ENCODE measurements at places on chromosomes 11 and 22.

- no peak for DNase-seq
These were observed 3.7 kb upstream of the IPO7 start for GRCh38 chr11:9380773-9381172.

GRCh38 chr11:100013011-100013410 lies 674.1 kb upstream of the ARHGAP42 start:
- no peak for DNase-seq

- no peak for DNase-seq
These were observed 109.1 kb downstream of the LARGE1 start for GRCh38 chr22:33811208-33811607.

- DNase-seq, result no peak
These were observed 135.1 kb downstream of the SHANK2 start for GRCh38 chr11:71117311-71117710.

DNA sequence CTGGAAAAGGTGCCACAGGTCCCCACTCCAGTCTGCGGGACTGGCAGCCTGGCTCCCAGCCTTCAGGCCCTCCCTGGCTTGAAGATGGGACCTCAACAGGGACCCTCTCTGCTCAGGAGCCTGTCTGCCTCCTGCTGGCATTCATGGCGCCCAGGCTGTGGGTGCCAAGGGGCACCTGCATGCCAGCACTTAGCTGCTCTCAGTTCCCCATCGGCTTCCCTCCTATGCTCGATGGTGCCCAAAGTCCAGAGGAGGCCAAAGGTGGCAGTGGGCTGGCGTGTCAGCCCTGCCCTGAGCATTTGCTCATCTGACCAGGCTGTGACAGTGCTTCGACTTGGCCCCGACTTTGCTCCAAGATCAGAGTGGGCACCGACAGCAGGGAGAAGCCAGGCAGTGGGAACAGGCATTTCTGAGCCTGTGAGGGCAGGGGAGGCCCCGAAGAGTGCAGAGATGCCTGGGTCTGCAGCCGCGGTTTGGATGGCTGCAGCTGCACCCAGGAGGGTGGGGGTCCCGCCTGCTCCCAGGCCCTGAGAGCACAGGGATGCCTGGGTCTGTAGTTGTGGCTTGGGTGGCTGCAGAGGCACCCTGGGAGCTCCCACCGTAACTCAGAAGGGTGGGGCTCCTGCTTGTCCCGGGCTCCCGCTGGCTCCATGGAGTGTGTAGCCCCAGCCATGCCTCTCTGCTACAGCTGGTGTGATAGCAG lies 463.6 kb downstream of the TBC1D22A start:
- no peak for DNase-seq

DNA sequence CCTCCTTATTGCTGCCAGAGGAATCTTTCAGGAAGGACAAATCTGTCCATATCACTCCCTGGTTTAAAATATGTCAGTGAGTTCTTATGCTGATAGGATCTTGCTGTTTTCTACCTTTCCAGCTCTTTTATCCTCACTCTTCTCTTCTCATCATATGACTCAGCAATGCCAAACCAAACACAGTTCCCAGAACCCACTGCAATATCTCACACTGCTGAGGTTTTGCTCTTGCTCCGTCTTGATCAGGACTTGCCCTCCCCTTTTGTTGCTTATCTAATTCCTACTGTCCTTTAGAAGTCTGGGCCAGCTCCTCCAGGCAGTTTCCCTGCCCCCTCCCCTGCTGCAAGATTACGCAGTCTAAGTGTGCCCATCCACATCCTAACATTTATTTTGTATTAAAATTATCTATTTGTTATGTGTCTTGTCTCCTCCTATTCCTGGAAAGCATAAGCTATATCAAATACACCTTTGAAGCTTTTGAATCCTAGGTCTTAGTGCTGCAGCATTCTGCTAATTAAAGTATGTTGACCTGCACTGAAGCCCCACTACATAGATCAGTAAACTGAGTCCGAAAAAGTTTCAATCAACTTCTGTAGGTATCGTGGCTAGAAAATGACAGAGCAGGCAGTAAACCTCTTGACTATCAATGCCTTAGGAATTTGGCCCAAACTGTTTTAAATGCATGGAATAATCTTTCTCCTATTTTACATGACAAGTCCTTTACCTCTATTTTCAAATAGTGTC lies 119.2 kb upstream of the C11orf87 start:
- DNase-seq, result no peak

GRCh38 chr11:13222285-13222684 lies 55.3 kb upstream of the BMAL1 start:
- DNase-seq, result no peak

DNA sequence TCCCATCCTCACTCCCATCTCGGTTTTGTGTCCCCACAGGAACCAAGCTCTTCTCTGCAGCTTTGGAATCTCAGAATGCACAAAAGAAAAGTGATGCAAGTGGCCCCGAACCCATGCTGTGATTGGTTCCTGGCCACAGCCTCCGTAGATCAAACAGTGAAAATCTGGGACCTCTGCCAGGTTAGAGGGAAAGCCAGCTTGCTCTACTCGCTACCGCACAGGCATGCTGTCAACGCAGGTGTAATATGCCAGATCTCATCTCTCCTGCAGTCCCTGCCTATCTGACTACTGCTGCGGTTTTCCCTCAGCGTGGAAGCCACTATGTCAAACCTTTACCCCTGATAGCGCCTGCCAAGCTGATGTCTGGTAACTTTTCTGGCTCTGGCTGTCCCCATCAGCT lies 200.5 kb upstream of the LRRC4C start:
- peak; percentile 8 for DNase-seq

DNA sequence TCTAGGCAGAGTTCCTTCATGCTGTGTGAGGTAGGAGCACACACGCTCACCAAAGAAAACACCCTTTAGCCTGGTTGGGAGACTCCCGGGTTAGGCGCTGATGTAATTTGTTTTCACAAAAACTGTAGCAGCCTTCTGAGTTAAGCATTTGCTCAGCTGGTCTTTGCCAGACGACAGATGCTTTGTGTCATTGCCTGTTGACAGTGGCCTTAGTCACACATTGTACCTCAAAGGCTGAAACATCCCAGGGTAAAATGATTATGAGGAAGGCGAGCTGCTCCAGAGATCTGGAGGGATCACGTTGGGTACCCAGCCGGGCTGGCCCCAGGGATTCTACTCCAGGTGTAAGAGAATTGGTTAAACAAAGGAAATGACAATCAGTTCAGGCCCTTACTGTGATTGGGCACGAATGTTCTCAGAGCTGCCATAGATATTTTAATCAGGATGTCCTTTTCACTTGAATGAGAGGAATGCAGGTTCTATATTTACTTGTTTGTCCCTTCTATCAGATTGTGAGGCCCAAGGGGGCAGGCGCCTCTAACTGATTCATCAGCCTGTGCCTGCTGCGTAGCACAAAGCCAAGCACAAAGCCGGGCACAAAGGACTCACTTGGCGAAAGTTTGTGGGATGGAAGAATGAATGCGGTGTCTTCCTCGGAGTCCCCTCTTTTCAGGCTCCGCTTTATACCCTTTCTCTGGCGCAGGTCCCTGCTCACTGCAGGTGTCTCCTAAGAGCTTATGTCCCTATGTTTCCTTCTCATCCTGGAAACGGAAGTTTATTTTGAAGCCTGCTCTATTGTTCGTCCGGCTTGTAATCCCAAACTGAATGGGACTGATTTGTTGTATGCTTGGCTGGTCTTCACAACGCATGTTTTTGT lies 47.1 kb downstream of the ADM start:
- DNase-seq, result no peak

GRCh38 chr11:1694064-1694845 lies 2.7 kb upstream of the KRTAP5-6 start:
- DNase-seq, result peak; percentile 23

- DNase-seq, result no peak
These were observed 99.2 kb downstream of the PTPRJ start for GRCh38 chr11:48079596-48079995.

- DNase-seq, result no peak
These were observed 18.3 kb downstream of the FADS3 start for GRCh38 chr11:61872935-61873565.

- peak; percentile 5 for DNase-seq
These were observed 33.1 kb downstream of the ARAP1 start for GRCh38 chr11:72719144-72719543.

- DNase-seq, result no peak
These were observed 868.6 kb downstream of the METTL15 start for GRCh38 chr11:28976801-28977145.

GRCh38 chr11:108645970-108646369 lies 18.9 kb upstream of the DDX10 start:
- no peak for DNase-seq

GRCh38 chr11:132862137-132862536 lies 670.2 kb downstream of the OPCML start:
- no peak for DNase-seq

- DNase-seq, result no peak
These were observed 373.7 kb downstream of the METTL15 start for GRCh38 chr11:28481616-28482480.

- DNase-seq, result no peak
These were observed 16.2 kb downstream of the SHISA8 start for GRCh38 chr22:41898645-41899044.

DNA sequence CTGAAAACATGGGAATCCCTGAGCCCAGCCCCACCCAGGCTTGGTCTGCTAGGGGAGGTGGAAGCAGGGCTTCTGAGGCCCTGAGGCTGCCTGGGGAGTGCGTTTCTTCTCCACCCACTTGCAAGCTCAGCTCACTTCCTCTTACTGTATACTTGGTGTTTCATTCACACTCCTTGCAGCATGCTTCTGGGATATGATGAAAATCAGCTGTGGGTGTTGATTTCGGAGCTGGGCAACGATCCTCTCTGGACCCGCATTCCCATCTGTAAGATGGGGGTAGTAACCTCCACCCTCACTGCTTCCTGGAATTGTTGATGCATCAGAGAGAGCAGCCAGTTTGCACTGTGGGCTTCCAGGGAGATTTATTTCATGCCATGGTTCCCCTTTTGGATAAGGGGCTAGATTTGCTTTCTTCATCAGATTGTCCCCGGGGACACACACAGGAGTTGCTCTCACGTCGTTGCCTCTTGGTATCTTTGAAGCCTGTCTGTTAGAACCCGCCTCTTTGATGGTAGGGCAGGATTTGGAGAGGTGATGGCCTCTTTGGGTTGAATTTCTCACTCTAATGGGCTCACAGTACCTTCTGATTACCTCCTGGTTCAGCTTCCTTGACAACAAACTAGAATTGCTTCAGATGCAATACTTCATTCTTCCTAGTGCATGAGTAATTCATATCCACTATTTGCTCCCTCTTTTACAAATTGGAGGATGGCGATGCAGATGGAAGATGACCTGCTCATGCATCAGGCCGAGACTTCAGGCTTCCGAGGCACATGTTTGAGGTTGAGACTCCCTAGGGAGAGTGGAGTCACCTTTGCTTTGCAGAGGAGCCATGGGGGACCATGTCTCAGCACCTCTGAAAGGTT lies 40.4 kb downstream of the BCR start:
- DNase-seq, result no peak

- DNase-seq, result no peak
These were observed 11.2 kb downstream of the MPPED1 start for GRCh38 chr22:43423046-43423445.

DNA sequence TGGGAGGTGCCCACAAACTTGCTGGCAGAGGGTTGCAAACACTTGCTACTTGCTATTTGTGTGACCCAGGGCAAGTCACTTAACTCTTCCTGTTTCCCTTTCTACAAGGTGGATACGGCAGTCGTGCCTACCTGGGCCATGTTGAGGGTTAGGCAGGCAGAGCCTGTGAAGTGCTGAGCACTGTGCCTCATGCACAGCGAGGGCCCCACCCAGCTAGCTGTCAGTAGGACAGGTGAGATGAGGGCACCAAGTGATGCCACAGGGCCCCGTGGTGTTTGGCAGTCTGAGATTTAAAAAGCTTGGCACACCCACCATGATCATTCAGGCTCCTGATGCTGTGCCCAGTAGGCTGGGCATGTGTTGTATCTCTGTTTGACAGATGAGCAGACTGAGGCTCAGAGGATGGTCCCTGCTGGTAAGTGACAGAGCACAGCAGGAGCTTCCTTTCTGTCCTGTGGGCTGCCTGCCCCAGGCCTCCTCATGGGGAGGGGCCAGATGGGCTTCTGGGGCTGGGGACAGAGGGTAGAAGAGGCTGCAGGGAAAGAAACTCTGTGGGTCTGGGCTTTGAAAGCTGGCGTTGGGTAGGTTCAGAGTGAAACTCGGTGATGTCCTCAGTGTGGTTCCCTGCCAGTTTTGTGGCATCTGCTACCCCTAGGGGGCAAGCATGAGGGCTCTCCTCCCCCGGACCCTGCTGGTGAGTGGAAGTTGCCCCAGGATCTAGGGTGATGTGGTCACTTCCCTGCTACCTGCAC lies 59.3 kb downstream of the TSPAN18 start:
- DNase-seq, result no peak

DNA sequence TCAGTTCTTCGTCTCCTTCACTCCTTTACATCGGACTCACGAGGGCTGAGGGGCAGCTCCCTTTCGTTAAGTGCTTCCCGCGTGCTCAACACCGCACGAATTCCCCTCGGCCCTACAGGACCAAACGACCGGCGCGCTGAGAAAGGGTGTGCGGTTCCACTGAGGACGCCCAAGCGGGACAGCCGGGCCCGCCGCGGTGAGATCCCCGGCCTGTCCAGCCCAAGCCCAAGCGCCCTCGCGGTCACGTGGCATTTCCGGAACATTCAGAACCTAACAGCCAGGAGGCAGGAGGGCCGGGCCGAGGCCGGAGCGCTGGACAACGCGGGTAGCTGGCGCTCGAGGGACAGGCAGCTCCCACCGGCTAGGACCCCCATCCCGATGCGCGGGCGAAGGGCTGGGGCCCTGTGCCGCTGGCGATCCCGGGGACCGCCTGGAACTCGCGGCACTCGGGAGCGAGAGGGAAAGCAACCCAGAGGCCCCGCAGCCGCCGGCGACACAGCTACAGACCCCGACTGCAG lies 737 bp upstream of the STIP1 start:
- peak; percentile 44 for DNase-seq

GRCh38 chr11:67640758-67641337 lies 1.3 kb upstream of the TBX10 start:
- DNase-seq, result no peak

GRCh38 chr11:122103321-122103720 lies 12.7 kb downstream of the BLID start:
- no peak for DNase-seq

- no peak for DNase-seq
These were observed 2.4 kb upstream of the OR10V1 start for GRCh38 chr11:59716051-59716450.

GRCh38 chr22:26744892-26745808 lies 87.8 kb downstream of the MIAT start:
- no peak for DNase-seq

DNA sequence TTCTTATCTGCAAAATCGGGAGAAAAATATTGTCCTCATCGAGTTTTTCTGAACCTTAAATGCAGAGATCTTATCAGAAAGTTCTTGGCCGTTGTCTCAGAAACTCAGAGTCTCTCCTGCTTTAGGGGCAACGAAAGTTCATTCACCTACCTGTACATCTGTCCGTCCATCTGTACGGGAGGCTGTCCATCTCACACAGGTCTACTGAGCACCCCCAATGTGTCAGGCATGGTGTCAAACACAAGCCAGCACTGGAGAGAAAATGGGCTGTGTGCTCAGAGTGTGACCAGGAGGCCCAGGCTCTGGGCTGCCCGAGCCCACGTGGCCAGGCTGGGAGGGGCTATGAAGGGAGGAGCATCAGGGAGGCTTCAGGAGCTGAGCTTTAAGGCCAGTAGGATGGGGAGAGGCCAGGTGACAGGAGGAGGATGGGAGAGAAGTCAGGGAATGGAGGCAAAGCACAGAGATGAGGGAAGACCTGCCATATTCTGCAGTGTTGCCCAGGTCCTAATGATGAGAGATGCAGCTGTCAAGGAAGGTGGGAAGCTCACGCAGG lies 62.4 kb upstream of the MYEOV start:
- no peak for DNase-seq

Measured in astrocyte of the cerebellum (primary cell).